T-helper 22 cell (primary cell): ENCODE measurements at places on chromosomes 6 and 20.

DNA sequence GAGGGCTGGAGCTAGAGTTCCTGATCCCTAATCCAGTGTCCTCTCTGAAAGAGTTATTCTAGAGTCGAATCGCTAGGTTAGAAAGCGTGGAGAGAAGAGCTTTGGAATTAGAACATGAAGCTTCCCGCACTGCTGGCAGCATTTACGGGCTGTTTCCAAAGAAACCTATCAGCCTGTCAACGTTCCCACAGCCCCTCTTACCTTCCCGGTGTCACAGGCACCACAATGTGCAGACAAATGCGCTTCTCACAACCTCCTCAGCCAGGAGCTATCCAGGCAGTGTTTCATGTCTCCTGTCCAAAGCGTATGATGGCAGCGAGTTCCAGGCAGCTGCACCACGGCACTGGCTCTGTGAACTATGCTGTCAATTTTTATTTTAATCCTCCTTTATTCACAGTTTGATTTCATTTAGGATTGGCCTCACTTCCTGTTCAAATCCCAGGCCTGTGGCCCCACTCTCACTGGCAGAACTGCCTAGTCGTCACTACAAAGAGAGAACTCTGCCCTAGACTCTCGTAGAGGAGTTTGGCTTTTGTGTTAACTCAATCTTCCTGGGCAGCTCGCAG is 322.8 kb upstream of the SOX4 start:
- DNase-seq, result no peak

DNA sequence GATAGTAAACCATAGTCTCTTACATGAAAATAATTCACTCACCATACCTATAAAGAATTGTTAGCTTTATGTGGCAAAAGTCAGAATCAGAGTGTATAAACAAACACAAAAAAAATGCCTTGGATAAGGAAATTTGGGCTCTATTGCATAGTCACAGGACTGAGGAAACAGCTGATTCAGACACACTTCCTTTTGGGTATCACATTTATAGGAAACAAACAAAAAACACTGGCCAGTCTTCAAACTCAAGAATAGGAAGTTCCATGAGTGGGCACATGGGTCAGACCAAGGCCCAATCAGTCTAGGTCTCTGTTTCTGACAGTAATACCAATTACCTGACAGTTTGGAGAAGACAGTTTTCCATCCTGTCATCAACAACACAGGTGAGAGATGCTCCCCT is 8.0 kb downstream of the SLC18B1 start:
- DNase-seq, result no peak

DNA sequence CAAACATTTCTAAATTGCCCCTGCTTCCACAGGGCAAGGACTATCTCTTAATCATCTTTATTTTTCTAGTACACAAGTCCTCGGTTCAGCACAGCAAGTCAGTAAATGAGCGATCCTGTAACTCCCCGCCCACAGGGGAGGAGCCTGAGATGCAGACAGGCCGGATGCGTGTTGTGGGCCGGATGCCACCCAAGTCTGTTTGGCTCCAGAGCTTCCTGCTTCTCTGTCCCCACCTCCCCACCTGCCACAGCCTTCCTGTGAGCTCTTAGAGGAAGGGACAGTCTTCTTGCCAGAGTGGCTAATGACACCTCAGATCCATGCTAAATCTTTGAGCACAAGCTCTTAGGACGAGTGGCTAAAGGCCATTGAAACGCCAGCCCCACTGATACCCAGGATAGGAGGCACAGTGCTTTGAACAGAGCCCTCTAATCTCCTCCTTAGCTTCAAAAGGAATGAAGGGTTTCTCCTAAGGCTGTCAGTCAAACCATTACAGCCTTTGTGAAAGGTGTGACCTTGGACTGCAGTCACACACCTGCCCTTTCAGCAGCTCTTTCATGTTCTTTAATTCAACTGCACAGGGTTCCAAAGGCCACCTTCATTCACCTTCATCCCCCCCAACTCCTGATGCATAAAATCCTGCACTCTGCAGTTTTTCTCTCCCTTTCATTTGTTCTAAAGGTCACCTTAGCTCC is 264.3 kb downstream of the TFAP2C start:
- DNase-seq, result no peak

DNA sequence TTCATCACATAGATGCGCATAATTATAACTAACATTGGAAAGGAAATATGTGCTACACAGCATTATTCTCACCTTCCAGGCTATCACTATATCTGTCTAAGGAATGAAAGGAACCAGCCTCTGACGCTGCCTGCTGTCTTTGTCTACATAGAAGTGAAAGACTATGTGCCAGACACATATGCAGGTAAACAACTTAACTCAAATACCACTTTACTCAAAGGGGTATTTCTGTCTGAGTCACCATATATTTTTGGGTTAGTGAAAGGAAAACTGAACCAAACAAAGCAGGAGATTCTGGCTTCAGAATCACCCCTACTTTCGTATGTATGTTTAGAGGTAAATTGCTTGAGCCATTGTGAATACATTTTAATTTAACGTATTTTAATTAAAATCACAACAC is 328.6 kb upstream of the PLCB4 start:
- no peak for DNase-seq
